ENCODE measurements at places on chromosomes 16 and 17.

DNA sequence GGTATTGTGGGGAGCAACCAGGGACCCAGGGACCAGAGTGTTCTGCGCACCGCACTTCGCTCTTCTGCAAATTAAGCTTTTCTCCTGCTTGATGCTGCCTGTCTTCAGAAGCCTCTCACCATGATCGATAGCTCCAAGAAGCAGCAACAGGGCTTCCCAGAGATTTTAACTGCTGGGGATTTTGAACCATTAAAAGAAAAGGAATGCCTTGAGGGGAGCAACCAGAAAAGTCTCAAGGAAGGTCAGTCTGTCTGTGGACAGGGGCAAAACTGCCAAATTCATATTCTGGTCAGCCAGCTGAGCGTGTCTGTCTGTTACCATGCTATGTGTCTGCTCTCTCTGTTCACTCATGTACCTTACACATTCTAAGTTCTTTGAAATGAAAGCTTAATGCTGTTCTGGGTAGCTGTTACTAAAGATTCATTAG lies 115.7 kb downstream of the MRTFB start:
- DNase-seq: no peak

- no peak for DNase-seq
These were observed 34.6 kb downstream of the CLEC16A start for GRCh38 chr16:10978871-10979446.

DNA sequence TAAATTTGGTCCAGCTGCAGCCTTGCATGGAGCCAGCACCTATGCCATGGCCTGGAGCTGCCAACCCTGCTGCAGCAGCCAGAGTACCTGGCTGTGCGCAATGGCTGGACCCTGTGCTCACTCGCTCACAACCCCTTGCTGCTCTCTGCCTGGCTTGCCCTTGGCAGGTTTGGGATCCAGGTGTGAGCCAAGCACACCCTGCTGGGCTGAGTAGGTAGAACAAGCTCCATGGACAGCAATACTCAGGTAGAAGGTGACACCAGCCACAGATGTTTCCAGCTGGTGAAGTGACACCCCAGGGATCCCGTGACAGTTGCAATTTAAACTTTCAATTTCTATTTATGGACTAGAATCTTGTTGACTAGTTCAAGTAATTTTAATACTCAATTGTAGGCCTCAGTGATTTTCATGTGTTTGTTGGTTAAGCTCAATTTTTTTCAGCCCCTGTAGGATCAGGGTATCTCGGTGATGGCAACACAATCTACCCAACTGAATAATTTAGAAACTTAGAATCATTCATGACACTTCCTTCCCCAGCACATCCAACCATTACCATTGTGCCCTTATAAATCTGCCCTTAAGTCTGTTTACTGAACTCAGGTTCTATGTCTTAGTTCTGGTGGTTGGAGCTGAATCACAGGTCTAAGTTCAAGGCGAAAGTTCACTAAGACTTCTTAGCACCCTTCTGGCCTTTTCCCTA lies 480.0 kb downstream of the PMP22 start:
- DNase-seq: no peak

DNA sequence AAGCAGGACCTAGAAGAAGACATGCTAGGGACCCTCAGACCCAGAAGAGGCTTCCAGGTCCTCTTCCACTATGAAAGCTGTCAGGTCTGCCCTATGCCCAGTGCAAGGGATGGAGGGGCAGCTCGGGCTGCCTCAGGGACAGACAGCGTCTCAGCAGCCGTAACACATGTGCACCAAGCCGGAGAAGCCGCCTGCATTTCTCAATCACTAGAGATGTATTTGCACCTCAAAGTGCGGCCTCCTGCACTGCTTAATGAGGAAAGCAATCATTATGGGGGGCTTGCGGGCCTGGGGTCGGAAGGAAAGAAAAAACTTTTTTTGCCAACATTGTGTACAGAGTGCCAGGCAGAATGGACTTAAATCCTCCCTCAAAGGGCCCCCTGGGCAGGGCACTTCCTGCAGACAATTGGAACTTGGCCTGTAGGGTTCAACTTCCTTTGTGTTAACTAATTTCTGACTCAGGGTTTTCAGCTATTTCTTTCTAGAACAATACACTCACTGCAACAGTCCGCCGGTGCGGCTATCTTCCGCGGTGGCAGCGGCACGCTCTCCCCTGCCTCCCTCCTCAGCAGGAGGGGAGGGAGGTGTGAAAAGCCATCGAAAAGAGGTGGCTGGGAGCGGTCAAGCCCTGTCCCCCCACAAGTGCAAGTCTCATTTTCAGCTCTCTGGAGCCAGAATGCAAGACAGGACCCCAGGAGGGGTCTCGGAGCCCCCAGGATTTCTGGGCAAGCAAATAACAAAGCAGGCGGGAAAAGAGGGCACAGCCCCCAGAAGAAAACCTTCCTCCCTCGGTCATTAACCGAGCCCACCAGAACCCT lies 101.2 kb downstream of the ZNF423 start:
- DNase-seq: no peak

DNA sequence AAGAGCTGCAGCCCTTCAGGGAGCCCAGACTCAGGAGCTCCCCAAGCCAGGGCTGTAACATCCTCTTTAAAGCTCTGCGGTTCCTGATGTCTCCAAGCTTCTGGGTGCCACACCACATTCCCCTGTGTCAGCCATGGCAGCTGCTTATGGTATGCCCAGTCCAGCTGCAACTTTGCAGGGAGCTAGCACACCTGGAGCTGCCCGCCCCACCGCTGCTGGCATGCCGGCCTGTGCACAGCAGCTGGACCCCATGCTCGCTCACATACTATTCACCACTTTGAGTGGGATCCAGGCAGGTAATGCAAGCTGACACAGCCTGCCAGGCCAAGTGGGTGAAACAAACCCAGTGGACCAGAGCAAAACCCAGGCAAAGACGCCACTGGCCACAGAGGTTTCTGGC lies 305.6 kb upstream of the AXIN2 start:
- DNase-seq: no peak

DNA sequence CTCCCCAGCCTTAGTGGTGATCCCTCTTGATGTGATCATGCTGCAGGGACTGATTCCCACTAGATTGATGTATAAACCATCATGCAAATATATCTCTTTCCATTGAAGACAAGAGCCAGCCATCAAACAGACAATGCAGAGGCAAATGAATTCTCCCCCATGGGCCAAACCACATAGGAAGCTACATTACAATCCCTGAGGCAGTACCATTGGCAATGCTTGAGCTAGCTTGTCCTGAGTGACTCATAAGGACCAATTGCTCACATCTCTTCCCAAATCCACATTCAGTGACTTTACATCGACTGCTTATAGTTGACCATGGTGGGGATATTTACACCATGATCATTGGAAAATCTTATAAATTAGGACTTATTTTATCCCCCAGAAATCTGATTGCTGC lies 242.2 kb downstream of the SHISA9 start:
- no peak for DNase-seq

GRCh38 chr16:67868290-67868689 lies 4.6 kb upstream of the EDC4 start:
- DNase-seq: no peak

DNA sequence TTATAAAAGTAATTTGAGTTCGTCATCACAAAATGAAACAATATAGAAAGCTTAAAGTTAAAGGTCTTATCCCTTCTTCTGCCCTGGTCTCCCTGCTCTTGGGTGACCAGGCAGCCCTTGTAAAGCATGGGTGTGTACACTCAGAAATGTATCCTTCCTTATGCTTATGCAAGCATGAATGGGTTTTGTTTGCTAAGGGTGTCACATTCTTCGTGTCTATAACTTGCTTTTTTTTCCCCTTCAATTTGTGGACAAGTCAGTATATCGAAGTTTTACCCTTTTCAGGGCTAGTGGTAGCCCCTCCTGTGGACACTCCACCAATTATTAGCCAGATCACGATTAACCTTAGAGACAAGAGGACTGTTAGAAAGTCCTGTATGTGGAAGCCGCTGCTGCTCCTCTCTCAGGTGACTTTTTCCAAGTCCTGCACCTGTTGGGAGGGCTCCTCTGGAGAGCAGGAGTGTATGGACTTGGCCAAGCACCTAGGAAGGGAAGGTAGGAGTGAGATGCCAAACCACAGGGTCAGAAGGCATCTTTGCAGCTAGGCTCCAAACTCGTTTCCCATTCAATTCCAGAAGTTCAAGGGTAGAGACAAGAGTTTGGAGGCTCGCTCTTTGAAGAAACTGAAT lies 50.9 kb downstream of the LDHD start:
- no peak for DNase-seq

DNA sequence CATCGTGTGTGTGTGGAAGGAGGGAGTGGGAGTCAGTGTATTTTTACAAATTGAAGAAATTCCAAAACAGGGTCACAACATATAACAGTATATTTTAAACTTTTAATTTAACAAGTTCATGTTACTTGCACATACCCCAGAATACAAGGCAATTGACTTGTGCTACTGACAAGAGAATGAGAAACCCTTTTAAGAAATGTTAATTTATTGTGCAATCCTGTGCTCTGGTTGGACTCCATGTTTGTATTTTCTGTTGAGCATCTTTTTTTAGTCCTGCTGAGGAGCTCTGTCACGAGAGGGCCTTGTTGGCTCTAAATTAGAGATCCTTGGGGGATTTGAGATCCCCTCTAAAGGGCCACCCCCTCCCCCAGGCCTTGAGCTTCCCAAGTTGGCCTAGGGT lies 1.1 kb upstream of the EMP2 start:
- no peak for DNase-seq

GRCh38 chr16:10039220-10040096 lies 142.8 kb downstream of the GRIN2A start:
- DNase-seq: no peak

DNA sequence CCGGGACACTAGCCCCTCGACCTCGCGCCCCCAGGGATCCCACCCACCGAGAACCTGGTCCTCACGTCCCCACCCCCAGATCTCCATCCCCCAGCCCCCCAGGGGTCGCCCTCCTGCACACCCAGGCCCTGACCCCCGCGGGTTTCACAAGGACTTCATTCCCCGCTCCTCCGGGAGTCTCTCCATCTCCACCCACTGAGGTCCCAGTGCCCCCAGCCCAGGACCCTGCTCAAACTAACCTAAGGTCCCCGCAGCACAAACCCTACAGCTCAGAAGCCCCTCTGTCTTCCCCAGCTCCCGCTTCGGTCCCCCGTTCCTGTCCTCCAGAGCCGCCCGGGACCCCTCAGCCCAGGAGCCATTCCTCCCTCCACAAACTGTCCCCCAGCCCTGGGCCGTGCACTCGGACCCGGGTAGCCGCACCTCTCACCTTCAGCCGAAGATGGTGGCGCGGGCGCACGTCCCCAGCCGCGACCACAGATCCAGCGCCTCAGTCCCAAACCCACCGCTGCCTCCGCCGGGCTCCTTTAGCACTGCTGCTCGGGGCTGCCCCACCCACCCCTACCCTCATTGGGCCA lies at the start of gene MYH10:
Gene MYH10 (minus strand): TSS at position 499 of the 575 bp plus-strand sequence. CDS start 7,479 bp downstream, outside the sequence.
- DNase-seq: no peak

- no peak for DNase-seq
These were observed 9.3 kb downstream of the FBXO31 start for GRCh38 chr16:87374313-87374712.

- DNase-seq: no peak
These were observed 63.3 kb downstream of the RBFOX3 start for GRCh38 chr17:79547586-79547985.

DNA sequence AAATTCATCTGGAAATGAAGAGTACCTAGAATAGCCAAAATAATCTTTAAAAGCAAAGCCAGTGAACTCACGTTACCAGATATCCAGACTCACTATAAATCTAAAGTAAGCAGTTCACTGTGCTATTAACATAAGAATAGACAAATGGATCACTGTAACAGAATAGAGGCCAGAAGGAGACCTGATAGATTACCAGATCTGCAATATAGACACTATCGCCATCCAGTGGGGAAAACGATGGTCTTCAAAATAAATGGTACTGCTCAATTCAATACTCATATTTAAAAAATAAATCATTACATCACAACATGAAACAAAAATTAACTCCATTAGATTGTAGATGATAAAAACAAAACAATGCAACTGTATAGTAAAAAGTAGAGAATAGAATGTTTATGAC lies 158.6 kb upstream of the CDH8 start:
- no peak for DNase-seq

GRCh38 chr17:3574231-3574630 lies 16.6 kb upstream of the TRPV3 start:
- no peak for DNase-seq

DNA sequence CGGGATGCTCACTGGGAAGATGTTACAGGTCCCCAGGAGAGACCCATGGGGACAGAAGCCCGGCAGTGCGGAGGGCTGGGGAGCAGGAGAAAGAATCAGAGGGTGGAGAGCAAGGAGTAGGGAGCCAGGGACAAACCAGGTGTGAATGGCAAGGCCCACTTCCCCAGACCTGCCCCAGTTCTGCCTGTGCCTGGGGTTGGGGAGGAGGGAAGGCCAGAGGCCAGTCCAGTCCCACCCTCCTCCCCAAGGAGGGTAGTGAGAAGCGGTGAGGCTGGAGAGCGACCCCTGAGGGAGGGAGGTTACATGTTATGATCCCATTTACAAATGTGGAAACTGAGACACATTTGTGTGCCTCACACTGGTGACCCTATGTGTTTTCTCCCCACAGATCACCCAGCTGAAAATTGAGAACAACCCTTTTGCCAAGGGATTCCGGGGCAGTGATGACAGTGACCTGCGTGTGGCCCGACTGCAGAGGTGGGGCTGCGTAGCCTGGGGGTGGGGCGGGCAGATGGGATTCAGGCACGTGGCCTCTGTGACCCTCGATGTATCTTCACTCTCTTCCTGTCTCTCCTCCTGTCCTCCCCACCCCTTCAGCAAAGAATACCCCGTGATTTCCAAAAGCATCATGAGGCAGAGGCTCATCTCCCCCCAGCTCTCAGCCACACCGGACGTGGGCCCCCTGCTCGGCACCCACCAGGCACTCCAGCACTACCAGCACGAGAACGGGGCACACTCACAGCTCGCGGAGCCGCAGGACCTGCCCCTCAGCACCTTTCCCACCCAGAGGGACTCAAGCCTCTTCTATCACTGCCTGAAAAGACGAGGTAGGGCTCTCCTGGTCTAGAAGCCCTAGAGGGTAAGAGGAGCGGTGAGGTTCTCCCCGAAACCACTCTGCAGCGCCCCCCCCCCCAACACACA lies 27.5 kb downstream of the TBX4 start:
- DNase-seq: no peak

GRCh38 chr17:29031488-29031887 lies 11.5 kb upstream of the PIPOX start:
- DNase-seq: no peak

DNA sequence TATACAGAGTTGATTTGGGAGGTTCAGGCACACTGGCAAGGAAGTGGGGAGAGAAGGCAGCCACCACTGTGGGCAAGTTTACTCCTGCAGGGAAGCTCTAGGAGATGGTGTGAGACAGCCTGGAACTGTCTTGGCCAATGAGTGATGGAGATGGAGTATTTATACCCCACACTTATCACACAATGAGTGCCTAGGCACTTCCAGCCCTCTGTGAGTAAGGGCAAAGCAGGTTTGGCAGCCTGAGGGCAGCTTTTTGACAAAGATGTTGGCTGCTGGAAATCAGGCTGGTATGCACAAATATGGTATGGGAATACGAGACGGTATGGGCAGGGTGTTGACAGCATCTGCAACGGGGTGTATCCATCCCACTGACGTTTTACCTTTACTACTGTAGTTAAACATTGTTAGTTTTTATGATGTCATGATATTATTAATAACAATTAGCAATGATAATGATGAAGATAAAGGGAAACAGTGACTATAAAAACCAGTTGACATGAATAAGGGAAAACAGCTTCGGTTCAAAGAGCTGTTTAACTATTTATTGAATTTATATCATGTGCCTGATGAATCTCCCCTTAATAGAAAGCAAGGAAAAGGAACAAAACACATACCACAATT lies 149.9 kb downstream of the CDK5R1 start:
- DNase-seq: no peak
